ENCODE measurements at places on chromosomes 11 and 22.

DNA sequence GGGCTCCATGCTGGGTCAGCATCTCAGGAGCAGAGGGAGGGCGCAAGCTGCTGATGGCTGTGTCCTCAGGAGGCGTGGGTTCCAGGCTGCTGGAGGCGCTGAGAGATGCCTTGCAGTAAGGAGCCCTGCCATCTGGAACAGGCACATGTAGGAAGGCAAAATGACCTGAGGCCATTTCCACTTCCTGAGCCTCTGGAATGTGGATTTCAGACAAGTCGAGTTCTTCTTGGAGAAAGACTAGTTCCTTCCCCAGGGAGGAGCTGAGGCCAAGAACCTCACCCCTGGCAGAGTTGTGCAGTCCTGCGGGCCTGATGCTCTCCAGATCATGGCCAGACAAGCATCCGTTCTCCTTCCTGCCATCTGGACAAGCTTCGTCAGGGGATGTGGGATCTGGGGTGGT is 19.3 kb downstream of the HPS4 start:
- DNase-seq, result no peak

- no peak for DNase-seq
Observed at GRCh38 chr11:115214644-115215234, 289.5 kb downstream of the CADM1 start.

GRCh38 chr11:101913656-101914055 is 1.2 kb upstream of the CEP126 start:
- no peak for DNase-seq

- DNase-seq, result no peak
Observed at GRCh38 chr11:27603376-27603990, 96.8 kb downstream of the BDNF start.

DNA sequence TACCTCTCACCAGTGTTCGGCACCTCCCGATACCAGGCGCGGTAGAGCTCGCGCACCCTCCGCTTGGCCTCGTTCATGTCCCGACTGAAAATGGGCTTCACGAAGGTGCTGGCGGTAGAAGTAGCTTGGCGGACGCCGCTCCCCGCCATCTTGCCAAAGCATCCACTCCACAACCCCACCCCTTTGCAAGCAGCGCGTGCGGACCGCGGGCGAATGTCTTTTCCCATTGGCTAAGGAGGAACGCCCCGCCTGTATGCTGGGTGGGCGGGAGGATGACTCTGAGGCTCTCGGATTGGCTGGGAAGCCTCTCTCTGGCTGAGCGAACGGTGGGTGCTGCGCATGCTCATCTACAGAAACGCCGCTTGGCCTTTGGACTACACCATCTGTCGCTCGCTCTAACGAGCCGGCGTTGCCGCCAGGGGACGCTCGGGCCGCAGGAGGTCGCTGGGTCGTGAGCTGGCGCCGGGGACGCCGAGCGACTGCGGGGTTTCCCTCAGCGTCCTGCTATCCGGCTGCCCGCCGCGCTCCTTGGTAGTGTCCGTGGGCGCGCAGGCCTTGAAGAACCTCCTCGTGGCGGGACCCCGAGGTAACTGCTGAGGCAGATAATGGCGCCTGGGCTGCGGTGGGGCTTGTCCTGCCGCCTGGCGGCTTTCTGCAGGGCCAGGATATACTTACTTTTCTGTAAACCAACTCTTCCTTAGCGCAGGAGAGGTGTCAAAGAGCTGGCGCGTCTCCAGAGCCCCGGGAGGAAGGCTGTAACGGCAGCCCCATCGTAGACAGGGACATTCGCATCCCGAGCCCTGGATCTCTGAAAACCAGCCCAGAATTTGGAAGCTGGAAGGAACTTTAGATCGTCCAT is at the start of gene NDUFA6:
NDUFA6 (minus strand) TSS at position 177 of the 859 bp plus-strand sequence; CDS start at position 149, 28 bp downstream.
- peak; percentile 54 for DNase-seq

GRCh38 chr22:38943201-38943600 is 14.2 kb upstream of the APOBEC3A start:
- DNase-seq, result no peak

GRCh38 chr22:30246814-30247376 is 336 bp upstream of the LIF start:
- DNase-seq, result no peak

GRCh38 chr11:43548916-43549315 is 131.6 kb upstream of the HSD17B12 start:
- no peak for DNase-seq

- DNase-seq, result no peak
Observed at GRCh38 chr22:25024895-25025294, 72.4 kb downstream of the KIAA1671 start.

GRCh38 chr22:44671742-44672141 is 30.3 kb upstream of the PRR5 start:
- no peak for DNase-seq

- DNase-seq, result no peak
Observed at GRCh38 chr22:49894322-49895054, 23.8 kb downstream of the ALG12 start.

- DNase-seq, result no peak
Observed at GRCh38 chr11:86069408-86070101, 671 bp upstream of the PICALM start.

GRCh38 chr22:27557286-27558008 is 244.1 kb downstream of the MN1 start:
- DNase-seq, result no peak

DNA sequence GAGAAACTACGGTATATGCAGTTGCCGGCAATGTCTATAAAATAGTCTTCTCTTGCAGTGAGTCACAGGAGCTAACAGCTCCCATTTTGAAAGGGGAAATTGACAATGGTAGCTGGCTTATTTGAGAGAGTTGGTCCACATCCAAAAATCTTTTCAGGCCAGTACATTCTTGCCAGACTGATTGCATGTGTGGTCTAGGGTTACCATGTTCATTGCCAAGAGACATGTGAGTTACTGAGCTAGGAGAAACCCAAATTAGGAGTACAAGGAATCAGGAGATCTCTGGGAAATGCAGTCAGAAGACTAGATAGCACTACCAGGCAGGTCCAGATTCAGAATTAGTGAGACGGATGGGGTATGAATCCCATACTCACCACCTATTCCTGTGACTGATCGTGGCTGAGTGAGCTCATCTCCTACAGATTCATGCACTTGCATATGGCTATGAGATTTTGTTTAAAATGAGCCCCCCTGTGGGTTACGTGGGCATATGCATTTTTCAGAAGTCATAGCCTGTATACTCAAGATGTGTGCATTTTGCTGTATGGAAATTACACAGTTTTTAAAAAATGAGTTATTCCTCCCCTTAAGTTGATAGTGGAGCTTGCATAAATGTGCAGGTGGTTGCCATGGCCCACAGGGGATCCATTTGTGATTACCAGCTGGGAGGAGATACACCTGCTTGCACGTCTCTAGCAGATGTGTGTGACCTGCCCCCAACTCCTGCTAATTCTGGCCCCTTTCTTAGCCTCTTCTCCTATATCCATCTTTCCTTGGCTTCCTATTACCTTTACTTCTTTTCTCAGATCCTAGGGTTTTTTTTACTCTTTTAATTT is 102.7 kb downstream of the COMMD9 start:
- DNase-seq, result no peak

DNA sequence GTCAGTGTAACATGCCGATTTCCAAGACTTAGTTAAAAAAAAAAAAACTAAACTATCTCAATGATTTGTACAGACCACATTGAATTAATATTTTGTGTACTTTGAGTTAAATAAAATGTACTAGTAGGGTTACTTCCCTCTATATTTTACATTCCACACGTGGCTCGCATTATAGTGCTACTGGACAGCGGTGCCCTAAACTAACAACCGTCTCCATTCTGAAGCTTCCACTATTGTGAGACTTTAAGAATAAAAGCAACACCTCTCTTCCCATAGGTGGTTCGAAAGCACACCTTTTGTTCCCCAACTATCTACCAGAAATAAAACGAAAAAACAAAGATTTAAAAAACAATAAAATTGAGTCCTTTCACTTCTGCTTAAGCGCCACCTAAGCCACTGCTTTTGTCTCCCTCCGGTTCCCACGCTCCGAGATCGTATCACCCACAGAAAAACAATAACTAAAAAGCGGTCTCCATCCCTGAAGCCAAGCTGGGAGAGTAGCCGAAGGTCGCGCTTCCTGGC is 380 bp upstream of the TTC17 start:
- DNase-seq, result no peak

DNA sequence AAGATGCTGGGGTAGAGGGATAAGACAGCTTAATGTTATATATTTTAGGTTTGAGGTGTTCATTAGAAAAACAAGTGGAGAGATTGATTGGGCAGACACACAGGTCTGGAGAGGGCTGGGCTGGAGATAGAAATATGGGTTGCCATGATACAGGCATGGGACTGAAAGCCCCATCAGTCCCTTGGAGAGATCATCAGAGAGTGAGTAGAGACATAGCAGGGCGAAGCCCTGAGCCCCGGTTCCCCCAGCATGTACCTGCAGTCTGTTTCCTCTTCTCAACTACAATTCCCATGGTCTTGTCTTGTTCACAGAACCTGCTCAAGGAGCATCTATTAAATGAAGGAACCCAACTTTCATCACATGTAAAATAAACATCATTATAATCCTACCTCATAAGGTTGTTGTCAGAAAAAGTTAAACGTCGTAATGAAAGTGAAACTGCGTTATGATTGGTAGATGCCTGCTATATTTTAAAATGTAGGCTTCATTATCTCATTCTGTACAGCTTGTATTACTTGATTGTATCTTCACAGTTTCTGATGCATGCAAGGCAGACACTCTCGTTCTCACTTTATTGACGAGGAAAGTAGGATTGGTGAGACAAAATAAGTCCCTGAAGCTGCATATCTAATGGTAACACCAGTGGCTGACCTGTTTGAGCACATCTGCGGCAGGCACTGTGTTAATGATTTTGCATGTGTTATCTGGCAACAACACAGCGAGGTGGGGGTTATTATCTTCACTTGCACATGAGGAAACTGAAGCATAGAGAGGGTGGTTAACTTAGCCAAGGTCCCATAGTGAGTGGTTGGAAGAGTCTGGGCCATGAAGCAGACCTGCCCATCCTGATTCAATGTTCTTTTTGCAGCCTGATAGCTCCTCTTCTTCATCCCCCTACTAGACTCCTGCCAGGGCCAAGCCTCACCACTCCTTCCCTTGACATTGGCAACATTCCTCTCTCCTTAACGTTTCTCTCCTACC is 63.5 kb downstream of the ENDOD1 start:
- no peak for DNase-seq
